ENCODE measurements at places on chromosomes 6 and 20. TPM values are rescaled to one million over a fixed set of nuclear protein-coding genes. Genes with fewer than 3 reads are reported as not detected.

DNA sequence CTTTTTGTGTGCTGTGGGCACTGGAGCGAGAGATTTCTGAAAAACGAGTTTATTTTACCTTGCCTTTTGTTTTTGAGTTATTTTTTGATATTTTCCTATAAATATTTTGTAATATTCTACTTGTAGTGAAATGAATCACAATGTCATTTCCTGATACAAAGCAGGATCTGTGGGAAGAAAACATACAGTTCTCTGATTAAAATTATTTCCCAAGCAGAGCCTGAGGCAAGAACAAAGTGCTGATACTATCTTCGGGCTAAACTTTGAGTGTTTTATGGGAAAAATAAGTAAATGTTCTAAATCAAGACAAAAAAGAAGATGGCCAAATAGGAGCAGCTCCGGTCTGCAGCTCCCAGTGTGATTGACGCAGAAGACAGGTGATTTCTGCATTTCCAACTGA, 33.7 kb upstream of the ELOVL5 start:
- no peaks in the 10 kb centered on the region for H3K27me3 ChIP-seq
- DNase-seq, result no peak
- H3K27ac ChIP-seq, result no peak overlapping the region
- H3K4me1 ChIP-seq, result no peaks in the 10 kb centered on the region
- no peaks in the 10 kb centered on the region for H3K36me3 ChIP-seq

PTCRA gene
- polyA plus RNA-seq, result not detected

GRCh38 chr6:80434691-80435350, 328.4 kb downstream of the BCKDHB start:
- H3K4me1 ChIP-seq, result no peaks in the 10 kb centered on the region
- no peak for DNase-seq
- no peaks in the 10 kb centered on the region for H3K36me3 ChIP-seq
- no peak overlapping the region for H3K4me3 ChIP-seq
- H3K27ac ChIP-seq, result no peak overlapping the region
- H3K27me3 ChIP-seq, result no peaks in the 10 kb centered on the region

DNA sequence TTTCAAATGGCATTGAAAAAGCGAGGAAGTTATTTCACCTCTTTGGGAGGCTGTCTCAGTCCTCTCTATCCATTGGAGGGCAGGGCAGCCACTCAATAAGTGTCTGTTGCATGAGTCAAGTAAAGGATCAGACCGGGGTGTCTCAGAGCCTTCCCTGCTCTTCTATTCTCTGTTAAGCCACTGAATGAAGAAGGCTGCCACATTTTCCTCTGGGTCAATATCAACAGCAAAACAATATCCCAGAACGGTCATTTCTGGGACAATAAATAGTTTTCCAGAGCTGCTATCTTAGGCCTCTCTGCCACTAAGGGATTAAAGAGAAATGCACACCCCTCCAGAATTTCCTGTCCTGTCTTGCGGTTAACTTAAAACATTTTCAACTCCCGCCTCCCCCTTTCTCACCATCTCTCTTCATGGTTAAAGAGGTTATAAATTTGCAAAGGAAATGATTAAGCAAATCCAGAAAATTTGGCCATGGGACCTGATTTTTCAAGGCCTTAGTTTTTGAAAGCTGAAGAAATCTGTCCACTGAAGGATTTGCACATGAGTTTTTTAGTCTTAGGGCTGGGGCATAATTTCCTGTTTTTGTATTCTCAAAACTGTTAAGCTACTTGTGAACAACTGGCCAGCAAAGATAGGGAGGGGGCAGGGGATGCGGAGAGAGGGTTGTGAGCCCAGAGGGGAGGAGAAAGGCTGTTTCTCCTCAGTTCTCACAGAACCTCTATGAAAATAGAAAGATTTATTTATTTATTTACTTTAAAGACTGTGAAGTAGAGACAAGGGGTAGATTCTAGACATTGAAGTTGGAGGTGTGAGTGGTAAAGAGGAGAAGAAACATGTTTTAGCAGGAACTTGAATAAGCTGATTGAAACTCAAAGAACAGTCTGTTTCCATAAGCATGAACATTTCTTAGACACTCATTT, 135.7 kb downstream of the BCAS1 start:
- no peaks in the 10 kb centered on the region for H3K27me3 ChIP-seq
- H3K36me3 ChIP-seq, result no peaks in the 10 kb centered on the region
- H3K4me1 ChIP-seq, result peaks cover 9% of the 10 kb centered on the region
- H3K4me3 ChIP-seq, result no peak overlapping the region
- DNase-seq, result no peak
- peak overlapping the region; percentile 78 for H3K27ac ChIP-seq

SLC24A3 gene
- not detected for polyA plus RNA-seq

- no peak for DNase-seq
- H3K27me3 ChIP-seq, result no peaks in the 10 kb centered on the region
- H3K4me1 ChIP-seq, result no peaks in the 10 kb centered on the region
- no peak overlapping the region for H3K27ac ChIP-seq
- no peak overlapping the region for H3K4me3 ChIP-seq
These were observed 10.8 kb downstream of the FNDC1 start for GRCh38 chr6:159180001-159180400.

DNA sequence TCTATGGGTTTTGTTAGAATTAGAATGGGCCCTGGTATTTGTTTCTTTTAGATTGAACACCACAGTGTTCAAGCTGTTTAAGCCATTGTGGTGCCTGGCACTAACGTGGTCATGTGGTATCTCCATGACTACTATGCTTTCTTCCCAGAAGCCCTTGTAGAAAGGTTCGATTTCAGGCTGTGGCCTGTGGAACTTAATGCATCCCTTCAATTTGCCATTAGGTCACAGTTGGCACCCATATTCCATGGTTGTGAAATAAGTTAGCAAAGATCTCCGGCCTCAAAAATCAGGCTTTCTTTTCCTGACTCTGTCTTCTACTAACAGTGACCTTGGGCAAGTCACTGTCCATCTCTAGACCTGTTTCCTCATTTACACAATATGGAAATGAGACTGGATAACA, 31.3 kb upstream of the AAR2 start:
- DNase-seq, result no peak
- no peak overlapping the region for H3K27ac ChIP-seq
- H3K27me3 ChIP-seq, result no peaks in the 10 kb centered on the region
- no peaks in the 10 kb centered on the region for H3K4me1 ChIP-seq
- H3K4me3 ChIP-seq, result no peak overlapping the region

- H3K27ac ChIP-seq, result no peak overlapping the region
- no peaks in the 10 kb centered on the region for H3K27me3 ChIP-seq
- no peak overlapping the region for H3K4me3 ChIP-seq
- DNase-seq, result no peak
- no peaks in the 10 kb centered on the region for H3K4me1 ChIP-seq
- no peaks in the 10 kb centered on the region for H3K36me3 ChIP-seq
These were observed 18.6 kb upstream of the SYNDIG1 start for GRCh38 chr20:24450624-24451376.

DNA sequence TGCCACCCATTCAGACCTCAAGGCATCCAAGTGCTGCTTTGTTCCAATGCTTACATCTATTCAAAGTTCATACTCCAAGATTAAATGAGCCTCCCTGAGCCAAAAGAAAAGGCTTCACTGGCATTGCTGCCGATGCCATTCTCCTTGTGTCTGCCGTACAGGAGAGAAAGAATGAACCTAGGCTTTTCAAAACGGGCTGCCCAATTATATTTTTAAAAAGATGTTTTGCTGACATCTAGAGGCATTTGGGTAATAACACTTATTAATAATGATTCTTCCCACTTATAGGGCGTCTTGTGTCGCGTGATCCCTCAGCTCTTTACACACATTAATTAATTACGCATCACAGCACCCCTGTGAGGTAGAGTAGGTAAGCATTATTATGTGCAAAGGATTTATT, 545.6 kb downstream of the PKHD1 start:
- H3K4me3 ChIP-seq, result no peak overlapping the region
- no peak for DNase-seq
- no peaks in the 10 kb centered on the region for H3K36me3 ChIP-seq
- H3K27ac ChIP-seq, result no peak overlapping the region

DNA sequence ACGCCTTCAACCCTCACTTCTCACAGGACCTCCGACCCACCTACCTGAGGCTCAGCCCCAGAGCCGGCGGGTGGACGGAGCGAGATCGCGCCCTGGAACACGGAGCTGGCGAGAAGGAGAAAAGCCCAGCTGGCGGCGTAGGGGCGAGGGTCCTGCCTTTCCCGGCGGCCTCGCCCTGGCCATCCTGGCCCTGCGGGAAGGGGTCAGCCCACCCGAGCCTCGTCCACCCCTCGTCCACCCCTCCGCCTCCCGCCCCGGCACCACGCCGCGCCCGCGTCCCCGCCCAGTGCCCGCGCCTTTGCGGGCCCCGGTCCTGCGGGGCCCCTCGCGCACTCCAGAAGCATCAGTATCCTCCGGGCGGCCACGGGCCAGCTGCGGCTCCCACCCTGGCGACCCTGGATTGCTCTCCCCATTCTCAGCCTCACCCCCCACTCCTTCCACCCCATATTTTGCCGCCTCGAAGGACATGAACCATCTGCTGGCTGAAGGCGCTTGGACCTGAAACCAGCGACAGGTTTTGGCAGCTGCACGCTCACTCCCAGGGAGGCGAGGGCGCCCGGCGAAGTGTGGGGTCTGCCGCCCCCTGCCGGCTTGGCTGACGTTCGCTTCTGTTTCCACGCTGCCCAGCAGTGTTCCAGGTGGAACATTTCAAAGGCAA, 65.1 kb downstream of the PLG start:
- peaks cover 3% of the 10 kb centered on the region for H3K27me3 ChIP-seq
- H3K27ac ChIP-seq, result no peak overlapping the region
- peak; percentile 25 for DNase-seq
- H3K4me1 ChIP-seq, result no peaks in the 10 kb centered on the region
- H3K4me3 ChIP-seq, result peak overlapping the region; percentile 32
- H3K36me3 ChIP-seq, result no peaks in the 10 kb centered on the region

DNA sequence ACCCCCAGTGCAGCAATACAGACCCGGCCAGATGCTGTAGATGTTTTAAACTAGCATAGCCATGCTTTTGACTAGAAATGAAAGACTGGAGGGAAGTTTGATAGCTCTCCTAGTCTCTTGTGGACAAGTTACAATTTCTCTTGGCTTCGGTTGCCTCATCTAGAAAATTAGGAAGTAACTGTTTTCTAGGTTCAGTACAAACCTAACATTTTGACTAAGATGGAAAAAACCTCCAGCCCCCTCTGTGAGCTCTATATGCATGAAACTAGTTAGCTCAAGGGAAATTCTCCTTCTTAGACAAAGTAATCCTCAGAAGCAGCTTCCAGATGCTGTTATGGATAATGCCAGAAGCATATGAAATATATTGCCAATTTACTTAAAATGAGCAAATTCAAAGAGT, 86.6 kb downstream of the RNF144B start:
- no peak overlapping the region for H3K27ac ChIP-seq
- H3K4me1 ChIP-seq, result no peaks in the 10 kb centered on the region
- no peaks in the 10 kb centered on the region for H3K27me3 ChIP-seq
- H3K36me3 ChIP-seq, result no peaks in the 10 kb centered on the region

MYL9 gene
- 7.4 TPM for polyA plus RNA-seq

HTR1B gene
- not detected for polyA plus RNA-seq

SLC35B3 gene
- polyA plus RNA-seq, result 20.3 TPM

GRCh38 chr6:108463784-108464183, 96.9 kb upstream of the FOXO3 start:
- no peaks in the 10 kb centered on the region for H3K4me1 ChIP-seq
- no peak for DNase-seq
- no peak overlapping the region for H3K4me3 ChIP-seq
- no peak overlapping the region for H3K27ac ChIP-seq

DNA sequence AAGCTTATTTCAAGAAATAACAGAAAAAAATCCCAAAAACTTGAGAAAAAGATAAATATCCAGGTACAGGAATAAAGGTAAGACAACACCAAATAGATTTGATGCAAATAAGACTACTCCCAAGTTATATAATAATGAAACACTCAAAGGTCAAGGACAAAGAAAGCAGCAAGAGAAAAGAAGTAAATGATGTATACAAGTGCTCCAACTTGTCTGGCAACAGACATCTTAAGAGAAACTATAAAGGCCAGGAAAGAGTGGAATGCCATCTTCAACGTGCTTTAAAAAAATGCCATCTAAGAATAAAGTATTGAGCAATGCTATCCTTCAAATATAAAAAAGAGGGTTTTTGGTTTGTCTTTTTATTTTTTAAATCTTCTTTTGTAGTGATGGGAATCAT, 54.2 kb downstream of the REV3L start:
- H3K4me3 ChIP-seq, result no peak overlapping the region
- peaks cover 7% of the 10 kb centered on the region for H3K36me3 ChIP-seq
- DNase-seq, result no peak

- no peaks in the 10 kb centered on the region for H3K27me3 ChIP-seq
- no peak for DNase-seq
- H3K27ac ChIP-seq, result no peak overlapping the region
- H3K4me1 ChIP-seq, result no peaks in the 10 kb centered on the region
These were observed 102.3 kb downstream of the IYD start for GRCh38 chr6:150470960-150471665.

NMBR gene
- not detected for polyA plus RNA-seq

GMPR gene
- polyA plus RNA-seq, result 1.5 TPM

ME1 gene
- 48.3 TPM for polyA plus RNA-seq

DNA sequence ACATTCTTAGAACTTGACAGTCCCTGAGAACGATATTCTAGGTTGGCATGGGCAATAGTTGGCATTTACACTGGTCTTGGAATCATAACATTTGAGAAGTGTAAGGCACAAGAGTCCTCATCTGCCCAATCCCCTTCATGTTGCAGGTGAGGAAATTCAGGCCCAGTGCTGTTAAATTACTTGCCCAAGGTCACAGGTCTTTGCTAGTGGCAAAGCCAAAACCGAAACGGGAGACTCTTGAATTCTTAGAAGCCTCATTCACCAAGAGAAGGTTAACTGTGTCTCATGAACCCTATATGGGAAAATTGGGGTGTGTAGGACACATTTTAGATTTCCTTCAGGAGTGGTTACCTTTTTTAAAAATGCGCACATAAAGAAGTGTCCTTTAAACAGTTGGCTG, 7.2 kb downstream of the E2F3 start:
- no peaks in the 10 kb centered on the region for H3K27me3 ChIP-seq
- H3K4me3 ChIP-seq, result no peak overlapping the region
- no peak overlapping the region for H3K27ac ChIP-seq
- no peak for DNase-seq
- peaks cover 2% of the 10 kb centered on the region for H3K4me1 ChIP-seq

MCCD1 gene
- not detected for polyA plus RNA-seq

All from small intestine (tissue), 16 donors.